ENCODE measurements at places on chromosomes 3 and 15. TPM values are rescaled to one million over a fixed set of nuclear protein-coding genes. Genes with fewer than 3 reads are reported as not detected.

DNA sequence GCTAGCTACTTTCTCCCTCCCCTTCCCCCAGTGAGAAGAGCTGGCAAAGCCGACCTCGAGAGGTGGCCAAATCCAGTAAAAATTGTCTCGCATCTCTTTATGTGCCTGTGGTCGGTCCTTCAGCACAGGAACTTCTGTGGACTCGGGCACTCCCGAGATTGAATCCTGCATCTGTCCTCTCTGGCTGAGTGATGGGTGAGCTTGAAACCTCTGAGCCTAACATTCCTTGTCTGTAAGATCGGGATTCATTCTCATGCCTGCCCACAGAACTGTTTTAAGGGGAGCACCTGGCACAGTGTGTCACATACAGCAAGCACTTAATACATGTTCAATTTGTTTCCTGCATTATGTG, 11.3 kb downstream of the CX3CR1 start:
- no peak overlapping the region for H3K27ac ChIP-seq
- no peaks in the 10 kb centered on the region for H3K36me3 ChIP-seq
- no peaks in the 10 kb centered on the region for H3K4me1 ChIP-seq
- DNase-seq: no peak
- no peak overlapping the region for H3K4me3 ChIP-seq

Gene C3orf70
- 33.5 TPM for total RNA-seq

DNA sequence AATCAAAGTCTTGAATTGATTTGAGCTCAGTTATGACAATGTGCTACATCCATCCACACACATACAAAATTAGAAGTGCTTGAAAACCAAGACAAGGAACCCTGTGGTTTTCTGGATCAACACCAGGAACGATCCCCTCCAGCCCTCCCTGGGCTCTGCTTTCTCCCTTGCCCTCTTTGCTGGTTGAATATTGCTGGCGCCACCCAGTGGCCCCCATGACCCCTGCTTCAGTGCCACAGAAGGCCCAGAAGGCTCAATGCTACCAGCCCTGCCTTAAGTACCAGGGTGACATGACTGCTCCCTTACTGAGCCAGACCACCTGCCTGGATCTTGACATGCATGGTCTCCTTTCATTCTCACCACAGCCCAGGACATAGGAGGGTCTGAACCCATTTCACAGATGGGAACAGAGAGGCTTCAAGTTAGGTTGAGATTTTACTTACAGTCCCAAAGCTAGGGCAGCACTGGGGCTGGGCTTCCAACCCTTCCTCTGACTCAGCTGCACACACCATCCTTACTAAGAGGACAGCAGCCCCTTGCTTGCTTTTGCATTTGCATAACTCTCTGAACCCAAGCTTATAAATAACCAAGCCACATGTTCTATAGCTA, 15.0 kb downstream of the IL12A start:
- DNase-seq: peak; percentile 68
- H3K27ac ChIP-seq: no peak overlapping the region
- H3K27me3 ChIP-seq: no peaks in the 10 kb centered on the region
- no peak overlapping the region for H3K4me3 ChIP-seq

GRCh38 chr3:45210308-45211041, 15.6 kb downstream of the TMEM158 start:
- H3K4me3 ChIP-seq: no peak overlapping the region
- H3K36me3 ChIP-seq: no peaks in the 10 kb centered on the region
- peaks cover 27% of the 10 kb centered on the region for H3K4me1 ChIP-seq
- no peak overlapping the region for H3K27ac ChIP-seq
- peak; percentile 91 for DNase-seq

GRCh38 chr15:31732726-31733125, 297.6 kb upstream of the CHRNA7 start:
- DNase-seq: no peak
- H3K4me3 ChIP-seq: no peak overlapping the region
- no peaks in the 10 kb centered on the region for H3K4me1 ChIP-seq
- no peaks in the 10 kb centered on the region for H3K36me3 ChIP-seq
- H3K27ac ChIP-seq: no peak overlapping the region

Gene LRTM1
- total RNA-seq: not detected

DNA sequence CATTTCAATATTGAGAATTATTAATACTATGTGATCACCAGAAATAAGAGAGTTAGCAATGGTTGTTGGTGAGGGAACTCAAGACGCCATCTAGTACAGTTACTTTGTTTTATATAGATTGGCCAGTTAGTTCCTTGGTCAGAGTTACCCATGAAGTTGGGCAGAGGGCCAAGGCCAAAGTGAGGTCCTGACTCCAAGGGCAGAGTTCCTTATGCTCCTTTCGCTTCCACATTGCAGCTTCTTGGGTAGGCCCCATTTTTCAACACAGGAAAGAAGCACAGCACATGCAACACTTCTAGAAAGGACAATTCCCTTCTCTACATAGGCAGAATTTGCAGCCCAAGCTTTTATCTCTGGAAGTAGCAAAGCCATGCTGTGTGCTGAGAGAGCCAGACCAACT, 178.6 kb downstream of the KCNAB1 start:
- H3K27me3 ChIP-seq: no peaks in the 10 kb centered on the region
- H3K4me3 ChIP-seq: no peak overlapping the region
- peak; percentile 47 for DNase-seq
- no peak overlapping the region for H3K27ac ChIP-seq
- H3K36me3 ChIP-seq: no peaks in the 10 kb centered on the region
- H3K4me1 ChIP-seq: no peaks in the 10 kb centered on the region

All from testis (tissue), 5 donors.